ENCODE measurements at places on chromosomes 3 and 15.
A peak's percentile ranks its signal among the peaks of the same experiment; 100 is the strongest.

GRCh38 chr15:50862553-50862952 is 45.9 kb upstream of the AP4E1 start:
- DNase-seq, result no peak

GRCh38 chr3:49020330-49021212 is 1.4 kb upstream of the NDUFAF3 start:
- DNase-seq, result no peak

GRCh38 chr3:194133661-194134230 is 2.2 kb upstream of the HES1 start:
- DNase-seq, result no peak

DNA sequence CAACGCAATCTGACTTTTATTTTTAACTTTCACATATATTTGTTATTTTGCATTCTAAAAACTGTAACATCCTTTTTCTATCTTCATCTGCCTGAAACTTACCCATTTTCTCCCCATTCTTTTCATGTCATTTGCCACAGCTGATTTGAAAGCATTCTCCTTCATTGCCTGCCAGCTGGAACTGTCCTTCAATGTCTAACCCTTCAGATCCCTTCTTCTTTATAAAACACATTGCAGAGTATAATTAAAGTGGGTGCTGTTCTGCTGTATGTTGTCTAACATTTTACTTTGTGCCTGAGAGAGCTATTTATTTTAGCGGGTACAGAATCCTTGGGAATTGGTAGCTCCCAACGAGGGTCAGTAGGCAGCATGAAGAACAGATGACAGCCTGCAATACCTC is 827.4 kb downstream of the IGSF11 start:
- DNase-seq, result no peak

GRCh38 chr3:117628823-117629291 is 919.3 kb downstream of the TUSC7 start:
- DNase-seq, result peak; percentile 84

- no peak for DNase-seq
Measured at GRCh38 chr3:38614651-38615352, 34.7 kb downstream of the SCN5A start.

DNA sequence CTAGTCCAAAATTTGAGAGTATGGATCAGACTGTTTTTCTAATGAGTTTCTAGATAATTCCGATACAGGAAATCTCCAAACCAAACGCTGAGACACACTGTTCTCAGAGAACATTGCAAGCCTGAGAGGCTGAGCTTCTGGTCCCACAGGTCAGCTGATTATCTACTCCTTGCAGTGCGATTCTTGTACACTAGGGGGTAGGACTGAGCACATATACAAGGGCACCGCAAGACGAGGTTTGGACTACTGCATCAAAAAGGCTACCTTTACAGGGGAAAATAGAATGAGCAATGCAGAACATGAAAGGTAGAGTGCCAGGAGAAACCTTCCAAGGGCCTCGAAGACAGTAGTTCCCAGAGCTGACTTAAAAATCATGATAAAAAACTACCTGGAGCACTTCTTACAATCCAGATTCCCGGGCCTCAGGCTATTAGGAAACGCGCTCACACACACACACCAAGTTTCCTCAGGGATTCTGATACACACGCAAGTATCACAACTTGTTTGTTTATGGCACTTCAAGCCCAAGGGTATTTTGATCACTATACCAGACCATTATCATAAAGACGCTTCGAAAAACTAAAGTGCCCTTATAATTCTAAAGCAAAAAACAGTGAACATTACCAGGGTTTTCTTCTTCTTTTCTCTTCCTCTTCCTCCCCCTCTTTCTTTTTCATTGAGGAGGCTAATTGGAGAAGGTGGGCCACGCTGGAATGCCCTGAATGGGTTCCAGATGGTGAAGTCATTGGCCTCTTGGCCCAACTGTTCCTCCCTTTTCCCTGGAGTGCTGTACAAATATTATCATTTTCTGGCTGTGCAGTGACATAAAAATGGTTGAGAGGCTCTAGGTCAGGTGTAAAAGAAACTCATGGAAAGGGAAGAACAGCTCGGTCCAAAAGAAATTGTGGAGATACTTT is 61.8 kb downstream of the SLC12A8 start:
- DNase-seq, result peak; percentile 45

GRCh38 chr3:37921025-37921424 is 59.3 kb downstream of the CTDSPL start:
- DNase-seq, result no peak

DNA sequence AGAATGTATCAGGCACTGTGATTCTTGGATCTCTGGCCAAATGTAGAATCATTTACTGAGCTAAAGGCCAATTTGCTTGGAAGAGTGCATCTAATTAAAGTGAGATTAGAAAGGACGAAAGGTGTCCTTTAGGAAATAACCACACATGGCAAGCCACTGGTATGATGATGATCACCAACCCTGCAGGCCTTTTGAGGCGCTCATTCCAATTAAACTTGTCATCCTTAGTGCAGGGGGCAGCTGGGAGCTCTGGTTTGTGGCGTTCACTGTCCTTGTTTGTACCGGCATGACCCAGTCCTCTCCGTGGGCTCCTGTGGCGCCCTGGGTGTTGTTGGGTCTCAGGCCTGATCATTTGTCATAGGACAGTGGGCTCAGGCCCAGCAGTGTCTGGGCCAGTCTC is 11.0 kb downstream of the LIMD1 start:
- no peak for DNase-seq

GRCh38 chr3:80771085-80771484 is 990.4 kb downstream of the GBE1 start:
- no peak for DNase-seq

- no peak for DNase-seq
Measured at GRCh38 chr3:183188895-183189462, 26.4 kb upstream of the LAMP3 start.

GRCh38 chr3:133589503-133589902 is 16.0 kb downstream of the CDV3 start:
- no peak for DNase-seq

DNA sequence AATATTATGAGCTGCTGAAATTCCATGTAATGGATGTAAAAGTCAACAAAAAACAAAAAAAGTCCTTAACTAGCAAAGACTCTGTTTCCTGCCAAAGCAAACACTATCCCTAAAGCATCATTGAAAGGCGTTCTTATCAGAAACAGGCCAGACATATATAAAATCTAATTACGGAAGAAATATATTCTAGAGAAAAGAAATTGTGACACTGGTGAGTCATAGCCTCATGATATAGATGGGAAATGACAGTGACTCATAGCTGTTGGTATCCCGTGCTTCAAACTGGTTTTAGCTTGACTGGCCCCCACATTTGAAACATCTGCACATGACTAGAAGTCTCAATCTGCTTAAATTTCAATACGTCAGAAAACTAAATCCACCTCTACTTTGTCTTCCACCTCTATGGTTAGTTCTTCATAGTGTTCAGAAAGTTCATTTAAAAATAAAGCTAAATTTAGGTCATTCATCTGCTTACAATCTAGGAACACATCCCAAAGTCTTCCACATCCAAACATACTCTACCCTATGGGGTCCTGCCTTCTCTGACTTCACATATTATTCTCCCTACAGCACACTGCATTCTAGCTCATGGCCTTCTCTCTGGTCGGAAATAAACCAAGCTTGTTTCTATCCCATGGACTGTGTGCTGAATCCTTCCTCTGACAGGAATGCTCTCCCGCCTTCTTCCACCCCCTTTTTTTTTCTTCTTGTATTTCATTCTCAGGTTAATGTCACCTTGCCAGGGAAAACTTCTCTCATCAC is 456.3 kb upstream of the ARRDC4 start:
- peak; percentile 64 for DNase-seq

GRCh38 chr15:25683911-25684310 is 179.2 kb downstream of the ATP10A start:
- DNase-seq, result no peak

DNA sequence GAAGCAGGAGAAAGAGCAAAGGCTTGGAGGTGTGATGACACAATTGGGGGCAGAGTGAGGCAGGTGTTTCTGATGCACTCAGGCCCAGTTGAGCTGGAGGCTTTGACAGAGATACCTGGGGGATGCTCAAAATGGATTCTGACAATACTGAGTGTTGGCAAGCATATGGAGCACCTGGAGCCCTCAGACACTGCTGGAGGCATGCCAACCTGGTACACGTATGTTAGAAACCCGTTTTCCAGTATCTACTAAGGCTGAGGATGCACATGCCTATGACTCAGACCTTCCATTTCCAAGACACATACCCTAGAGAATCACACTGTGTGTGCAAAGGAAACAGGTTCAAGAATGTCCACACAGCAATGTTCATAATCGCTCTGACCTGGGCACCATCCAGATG is 58.7 kb downstream of the WNT7A start:
- DNase-seq, result no peak

GRCh38 chr15:98324341-98324970 is 323.9 kb upstream of the IGF1R start:
- DNase-seq, result no peak

- DNase-seq, result peak; percentile 74
Measured at GRCh38 chr15:39788800-39789565, 6.3 kb upstream of the FSIP1 start.

DNA sequence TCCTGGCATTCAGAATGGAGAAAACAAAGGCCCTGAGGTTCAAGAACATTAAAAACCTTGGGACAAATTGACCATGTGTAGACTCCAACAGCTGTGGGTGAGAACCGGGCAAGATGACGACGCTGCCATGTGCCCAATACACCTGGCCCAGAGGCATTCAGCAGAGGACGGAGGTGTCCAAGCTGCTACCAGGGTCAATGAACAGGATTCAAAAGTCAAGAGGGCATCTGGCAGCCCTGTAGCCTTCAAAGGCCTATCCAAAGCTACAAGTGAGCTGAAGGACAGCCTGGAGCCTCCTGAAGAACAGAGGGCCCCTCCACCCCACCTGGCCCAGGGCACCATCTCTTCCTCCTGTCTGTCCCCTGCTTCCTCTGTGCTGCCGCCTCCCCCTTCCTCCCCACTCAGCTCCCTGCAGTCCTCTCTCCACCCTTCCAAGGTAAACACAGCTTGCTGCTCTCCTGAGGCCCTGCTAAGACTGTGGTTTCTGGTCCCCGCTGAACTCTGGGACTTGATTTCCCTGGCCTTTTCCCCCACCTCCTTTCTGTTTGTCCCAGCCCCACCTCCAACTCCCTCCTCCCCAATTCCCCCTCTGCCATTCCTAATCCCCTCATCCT is 57.5 kb downstream of the HMCES start:
- DNase-seq, result no peak

- no peak for DNase-seq
Measured at GRCh38 chr15:40133544-40133943, 24.9 kb upstream of the BMF start.

- no peak for DNase-seq
Measured at GRCh38 chr3:102031834-102032233, 182.5 kb downstream of the NFKBIZ start.

- peak; percentile 25 for DNase-seq
Measured at GRCh38 chr3:169527507-169527906, 136.0 kb downstream of the MECOM start.

- no peak for DNase-seq
Measured at GRCh38 chr3:52447512-52448355, 2.8 kb upstream of the SEMA3G start.

GRCh38 chr3:126680667-126681055 is 23.4 kb upstream of the CHCHD6 start:
- no peak for DNase-seq

- no peak for DNase-seq
Measured at GRCh38 chr3:26247712-26248111, 374.9 kb upstream of the LRRC3B start.

- no peak for DNase-seq
Measured at GRCh38 chr3:122353215-122353614, 28.2 kb downstream of the CSTA start.

GRCh38 chr3:146191051-146191450 is 30.1 kb upstream of the PLOD2 start:
- no peak for DNase-seq

GRCh38 chr3:187841560-187841959 is 96.3 kb upstream of the BCL6 start:
- peak; percentile 52 for DNase-seq

- DNase-seq, result no peak
Measured at GRCh38 chr3:16374047-16374934, 109.3 kb downstream of the OXNAD1 start.

GRCh38 chr3:157135671-157136396 is 24.1 kb downstream of the CCNL1 start:
- peak; percentile 82 for DNase-seq

DNA sequence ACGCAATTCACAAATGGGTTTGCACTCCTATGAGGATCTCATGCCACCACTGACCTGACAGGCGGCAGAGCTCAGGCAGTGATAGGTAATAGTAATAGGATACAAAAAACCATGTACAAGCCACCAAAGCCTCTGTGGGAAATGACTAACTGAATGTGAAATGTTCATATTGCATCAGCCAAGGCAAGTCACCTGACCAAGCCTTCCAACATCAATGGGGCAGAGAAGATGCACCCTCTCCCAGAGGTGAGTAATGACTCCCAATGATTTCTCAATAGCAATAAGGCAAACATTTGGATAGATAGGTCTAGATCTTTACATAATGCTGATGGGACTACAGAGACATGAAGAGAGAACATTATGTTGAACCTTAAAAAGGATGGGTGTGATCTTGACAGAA is 14.9 kb downstream of the CNTN3 start:
- DNase-seq, result peak; percentile 13

- DNase-seq, result no peak
Measured at GRCh38 chr3:192818126-192818525, 90.8 kb upstream of the FGF12 start.

DNA sequence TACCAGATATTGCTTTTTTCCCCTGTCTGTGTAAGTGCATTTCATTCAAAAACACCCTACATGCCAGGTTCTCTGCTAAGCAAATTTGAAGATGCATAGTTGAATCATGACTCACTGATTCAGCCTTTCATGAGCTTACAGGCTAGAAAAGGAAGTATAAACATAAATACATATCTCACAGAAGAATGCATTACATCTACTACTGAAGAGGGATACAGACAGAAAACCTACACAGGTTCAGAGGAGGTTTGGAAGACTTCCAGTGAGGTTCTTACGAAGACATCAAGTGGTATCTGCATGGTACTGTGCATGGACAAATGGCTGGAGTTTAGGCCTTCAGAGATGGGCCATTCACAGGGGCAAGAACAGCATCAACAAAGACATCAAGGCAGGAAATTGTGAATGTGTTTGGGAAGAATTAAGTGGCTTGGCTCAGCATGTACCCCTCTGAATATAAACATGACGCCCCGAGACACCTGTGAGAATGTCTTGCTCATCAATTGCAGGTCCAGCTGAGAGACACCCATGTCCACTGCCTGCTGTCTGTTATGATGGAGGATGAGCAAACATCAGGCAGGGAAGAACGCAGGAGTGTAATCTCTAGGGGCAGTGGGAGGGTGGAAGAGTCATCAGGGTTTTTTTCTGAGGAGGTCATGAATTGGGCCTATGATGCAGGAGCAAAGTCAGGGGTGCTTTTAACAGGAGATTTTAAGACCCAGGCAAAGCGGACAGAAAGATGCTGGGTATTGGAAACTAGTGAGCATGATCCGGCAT is 105.1 kb upstream of the GALNT15 start:
- peak; percentile 90 for DNase-seq

GRCh38 chr3:17155951-17156350 is 271.2 kb downstream of the PLCL2 start:
- no peak for DNase-seq

- DNase-seq, result peak; percentile 26
Measured at GRCh38 chr3:50336452-50337174, 4.0 kb downstream of the RASSF1 start.

GRCh38 chr3:59519094-59519493 is 469.3 kb upstream of the CFAP20DC start:
- DNase-seq, result no peak

All from fibroblast of lung (primary cell).